NCI-H226 (cell line): ENCODE measurements at places on chromosomes 6 and 20.
A peak's percentile ranks its signal among the peaks of the same experiment; 100 is the strongest.

DNA sequence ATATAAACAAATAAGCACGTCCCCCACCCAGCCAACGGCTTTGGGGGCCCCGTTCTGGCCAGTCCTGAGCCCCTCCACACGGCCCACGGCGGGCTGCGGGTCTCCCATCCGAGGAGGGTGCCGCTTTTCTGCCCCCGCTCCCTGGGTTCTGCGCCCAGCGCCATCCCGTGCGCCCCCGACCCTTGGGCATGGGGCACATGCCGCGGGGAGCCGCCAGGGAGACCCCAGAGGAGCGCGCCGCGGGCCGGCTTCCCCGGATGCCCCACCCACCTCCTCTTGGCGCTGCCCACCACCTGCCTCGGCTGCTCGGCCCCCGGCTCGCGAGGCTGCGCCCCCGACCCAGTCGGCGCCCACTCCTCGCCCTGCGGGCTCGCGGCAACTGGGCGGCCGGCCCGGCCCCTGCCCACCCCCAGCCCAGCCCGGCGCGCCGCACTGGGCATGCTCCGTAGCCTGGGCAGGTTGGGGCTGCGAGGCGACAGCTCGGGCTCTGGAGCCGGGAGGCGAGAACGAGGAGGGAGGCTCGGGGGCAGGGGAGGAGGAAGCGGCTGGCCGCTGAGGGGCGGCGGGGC lies 570 bp upstream of the PLCB4 start:
- no peak for DNase-seq

DNA sequence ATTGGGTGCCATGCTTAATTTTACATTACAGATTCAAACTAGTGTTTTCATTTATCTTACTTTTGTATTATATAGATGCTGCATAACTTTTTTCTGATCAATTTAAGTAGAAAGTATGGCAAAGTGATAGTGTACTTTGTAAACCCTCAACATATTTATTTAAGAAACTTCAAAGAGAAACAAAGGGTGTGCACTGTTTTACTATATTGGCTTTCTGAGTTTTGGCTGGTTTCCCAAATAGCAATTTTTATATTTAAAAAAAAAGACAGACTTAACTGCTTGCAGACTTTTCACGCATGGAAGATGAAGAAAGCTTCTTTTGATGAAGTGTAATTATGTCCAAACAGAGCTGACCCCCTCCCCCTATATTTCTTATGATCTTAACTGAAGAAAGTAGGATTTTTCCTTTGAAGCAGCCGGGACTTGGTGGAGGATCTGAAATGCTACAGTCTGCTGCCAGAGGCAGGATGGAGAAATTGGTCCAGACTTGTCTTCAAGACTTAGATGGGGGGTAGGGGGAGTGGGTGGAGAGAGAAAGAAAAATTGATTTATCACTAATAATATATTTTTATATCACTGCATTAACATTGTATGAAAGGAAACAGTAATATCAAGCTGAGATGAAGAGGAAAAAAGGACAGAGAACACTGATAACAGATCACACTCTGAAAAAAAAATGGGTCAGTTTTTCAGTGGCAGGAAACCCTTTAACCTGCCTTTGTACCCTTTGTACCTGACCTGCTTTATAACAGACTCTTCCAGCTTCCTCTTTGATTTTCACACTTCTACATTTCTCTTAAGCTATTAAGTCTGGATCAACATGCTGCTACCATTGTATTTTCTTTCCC lies 56.0 kb upstream of the SUPT3H start:
- no peak for DNase-seq

DNA sequence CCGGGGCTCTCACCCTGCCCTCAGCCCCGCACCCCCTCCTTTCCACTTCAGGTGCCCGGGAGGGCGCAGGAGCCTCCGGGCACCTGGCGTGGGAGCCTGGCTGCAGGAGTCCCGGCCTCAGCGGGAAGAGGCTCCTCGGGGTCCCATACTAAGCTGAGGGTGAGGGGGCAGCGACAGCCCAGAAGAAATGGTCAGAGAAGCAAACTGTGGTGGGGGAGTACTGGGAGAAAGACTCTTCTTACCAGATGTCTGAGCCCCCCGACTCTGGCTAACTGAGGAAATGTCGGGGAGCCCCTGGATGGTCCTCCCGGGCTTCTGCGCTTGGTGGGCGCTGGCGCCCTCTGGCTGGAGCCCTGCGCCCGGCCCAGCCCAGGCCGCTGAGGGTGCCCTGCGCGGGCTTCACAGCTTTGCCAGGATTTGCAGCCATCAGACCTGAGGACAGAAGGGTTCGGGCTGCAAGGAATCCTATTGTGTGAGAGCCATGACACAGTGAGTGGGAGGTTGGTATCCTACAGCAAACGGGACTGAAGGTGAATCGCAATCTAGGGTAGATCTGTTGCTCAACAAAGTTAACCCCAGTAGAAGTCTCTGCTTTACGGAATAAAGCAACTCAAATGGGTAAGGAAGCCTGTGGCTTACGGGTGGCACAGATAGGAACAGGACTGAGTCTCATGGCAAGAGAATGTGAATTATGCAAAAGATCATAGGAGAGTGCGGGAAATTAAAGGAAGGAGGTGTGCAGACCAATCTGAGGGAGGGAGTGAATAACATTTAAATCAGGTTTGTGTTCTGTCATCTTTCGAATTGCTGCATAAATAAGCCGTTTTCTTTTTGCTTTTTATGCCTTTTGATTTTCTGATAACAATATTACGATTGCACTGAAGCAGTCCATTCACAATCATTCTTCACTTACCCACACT lies 639 bp upstream of the RCAN2 start:
- DNase-seq = peak; percentile 55

DNA sequence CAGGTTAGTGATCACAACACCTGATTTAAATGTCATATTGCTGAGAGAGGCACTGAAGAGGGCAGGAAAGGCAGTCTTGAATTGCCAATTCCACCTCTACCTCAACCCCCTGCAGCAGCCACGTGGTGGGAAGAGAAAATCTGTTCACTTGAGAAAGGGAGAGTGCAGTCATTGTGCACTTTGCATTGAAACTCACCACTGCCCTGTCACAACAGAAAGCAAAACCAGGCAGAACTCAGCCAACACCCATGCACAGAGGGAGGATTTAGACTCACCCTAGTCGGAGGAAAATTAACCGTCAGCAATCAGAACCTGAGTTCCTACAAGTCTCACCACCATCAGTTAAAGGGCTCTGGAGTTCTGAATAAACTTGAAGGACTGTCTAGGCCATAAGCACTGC lies 1040.2 kb downstream of the HACE1 start:
- DNase-seq = no peak

GRCh38 chr20:46946796-46947195 lies 52.2 kb downstream of the EYA2 start:
- DNase-seq = no peak

- DNase-seq = no peak
Observed at GRCh38 chr6:17225767-17226630, 55.2 kb upstream of the RBM24 start.

- DNase-seq = peak; percentile 59
Observed at GRCh38 chr6:53189554-53189953, 40.9 kb upstream of the GCM1 start.

DNA sequence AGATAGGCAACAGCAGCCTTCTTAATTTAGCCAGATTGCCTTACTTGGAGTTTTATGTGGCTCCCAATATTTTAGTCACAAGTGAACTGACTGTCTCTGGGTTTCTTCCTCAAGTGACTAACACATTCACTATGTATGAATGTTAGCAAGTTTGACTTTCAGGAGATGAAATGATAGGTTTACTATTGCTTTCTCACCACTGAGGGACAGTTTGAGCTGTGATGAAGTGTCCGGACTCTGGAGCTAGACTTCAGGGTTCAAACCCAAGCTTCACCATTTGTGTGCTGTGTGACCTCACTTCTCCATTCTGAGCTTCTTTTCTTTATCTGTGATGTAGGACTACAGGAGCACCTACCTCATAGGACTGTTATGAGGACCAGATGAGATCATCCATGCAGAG lies 8.2 kb downstream of the DHX35 start:
- peak; percentile 26 for DNase-seq

- no peak for DNase-seq
Observed at GRCh38 chr6:87675004-87675681, 26.9 kb downstream of the AKIRIN2 start.

DNA sequence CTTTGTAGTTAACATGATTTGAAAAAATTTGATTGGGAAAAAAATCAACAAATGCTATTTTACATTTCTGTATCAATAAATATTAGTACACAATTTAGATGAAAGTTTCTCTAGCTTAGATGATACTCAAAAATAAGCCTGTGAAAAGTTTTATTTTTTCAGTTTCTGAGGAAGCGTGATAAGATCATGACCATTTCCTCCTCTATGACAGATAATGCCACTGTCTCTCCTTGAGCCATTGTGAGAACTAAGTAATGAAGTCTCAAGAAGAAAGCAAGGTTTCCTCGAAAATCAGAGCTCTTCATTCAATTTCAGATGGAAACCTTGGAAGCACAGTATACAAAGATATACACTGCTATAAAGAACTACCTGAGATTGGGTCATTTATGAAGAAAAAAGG lies 395.0 kb downstream of the HDGFL1 start:
- no peak for DNase-seq

DNA sequence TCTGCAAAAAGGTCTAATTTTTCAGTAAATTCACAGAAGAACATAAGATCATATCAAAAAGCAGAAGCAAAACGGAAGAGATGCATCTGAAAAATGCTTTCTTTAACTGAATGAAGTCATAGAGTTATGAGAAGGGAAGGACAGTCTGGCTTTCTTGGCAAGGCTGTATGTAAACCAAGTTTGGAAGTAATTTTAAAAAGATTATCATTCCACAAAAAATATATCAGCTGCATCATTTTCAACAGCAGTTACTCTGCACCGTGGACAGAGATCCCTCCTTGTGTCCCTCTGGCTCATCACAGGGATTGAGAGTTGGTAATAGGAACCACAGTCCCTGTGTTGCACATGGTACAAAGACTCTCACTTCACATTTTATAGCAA lies 258.5 kb downstream of the HIVEP2 start:
- DNase-seq = no peak

GRCh38 chr6:79372757-79373156 lies 138.3 kb upstream of the HMGN3 start:
- no peak for DNase-seq

- no peak for DNase-seq
Observed at GRCh38 chr20:62275219-62275618, 27.6 kb upstream of the ADRM1 start.

GRCh38 chr6:78353040-78353439 lies 514.3 kb upstream of the IRAK1BP1 start:
- no peak for DNase-seq

DNA sequence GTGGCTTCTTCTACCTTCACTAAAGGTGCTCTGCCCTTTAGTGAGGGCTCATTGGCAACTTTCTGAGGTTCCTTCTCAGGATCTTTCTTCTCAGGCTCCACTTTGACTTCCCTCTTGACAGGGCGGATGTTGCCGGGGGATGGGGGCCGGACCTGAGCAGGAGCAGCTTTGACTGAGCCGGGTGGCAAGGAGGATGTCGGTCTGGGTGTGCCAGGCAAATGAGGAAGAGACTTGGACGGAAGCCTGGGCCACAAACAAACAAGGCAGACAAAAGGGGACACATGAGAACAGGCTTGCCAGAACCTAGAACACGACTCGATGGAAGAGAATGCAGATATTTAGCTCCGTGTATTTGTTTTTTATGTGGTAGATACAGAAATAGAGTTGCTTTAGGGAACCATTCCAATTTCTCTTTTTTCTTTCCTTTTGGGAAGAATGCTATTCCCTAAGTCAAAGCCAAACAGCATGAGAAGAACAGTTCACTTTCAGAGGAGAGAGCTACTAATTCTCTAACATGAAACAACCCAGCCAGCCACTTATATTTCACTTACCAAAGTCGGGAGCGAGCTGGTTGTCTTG lies 76.2 kb upstream of the BCLAF1 start:
- DNase-seq = no peak

GRCh38 chr6:45743028-45743615 lies 272.5 kb downstream of the CLIC5 start:
- DNase-seq = no peak

DNA sequence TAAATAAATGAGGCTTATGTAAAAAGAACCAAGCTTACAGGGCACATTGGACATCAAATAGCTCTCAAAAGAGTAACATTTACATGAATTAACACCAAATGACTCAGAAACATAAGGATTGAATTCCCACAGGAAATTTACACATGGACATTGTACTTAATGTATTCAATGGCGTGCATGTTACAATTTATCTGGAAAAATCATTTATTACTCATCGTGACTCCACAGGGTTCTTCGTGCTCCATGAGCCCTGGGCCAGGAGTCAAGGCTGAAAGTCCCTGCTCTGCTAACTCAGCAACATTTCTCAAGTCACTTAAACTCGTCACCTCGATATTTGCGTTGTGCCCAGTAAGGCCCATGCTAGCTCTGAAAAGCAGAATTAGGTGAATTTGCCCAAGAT lies 158.5 kb downstream of the PHACTR1 start:
- no peak for DNase-seq

GRCh38 chr6:122610690-122611455 lies 668 bp downstream of the PKIB start:
- DNase-seq = no peak

- peak; percentile 69 for DNase-seq
Observed at GRCh38 chr6:13334953-13335352, 6.6 kb upstream of the TBC1D7 start.

DNA sequence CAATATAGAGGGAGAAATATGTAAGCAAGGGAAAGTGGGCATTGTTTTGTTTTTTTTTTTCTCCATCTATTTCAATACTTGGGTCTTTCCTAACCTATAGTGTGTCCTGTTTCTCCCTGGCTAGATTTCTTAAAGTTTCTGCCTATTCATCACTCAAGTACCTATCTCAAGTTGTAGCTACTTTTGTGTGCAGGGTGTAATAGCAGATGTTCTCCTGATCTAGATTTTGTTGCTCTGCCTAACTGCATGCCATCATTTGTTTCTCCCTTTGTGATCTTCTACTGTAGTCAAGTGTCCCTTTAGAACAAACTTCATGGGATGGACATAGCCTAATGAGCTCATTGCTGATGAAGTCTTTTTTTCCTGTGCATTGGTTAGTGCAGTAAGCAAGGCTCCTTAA lies 45.8 kb downstream of the TOP1 start:
- DNase-seq = no peak

DNA sequence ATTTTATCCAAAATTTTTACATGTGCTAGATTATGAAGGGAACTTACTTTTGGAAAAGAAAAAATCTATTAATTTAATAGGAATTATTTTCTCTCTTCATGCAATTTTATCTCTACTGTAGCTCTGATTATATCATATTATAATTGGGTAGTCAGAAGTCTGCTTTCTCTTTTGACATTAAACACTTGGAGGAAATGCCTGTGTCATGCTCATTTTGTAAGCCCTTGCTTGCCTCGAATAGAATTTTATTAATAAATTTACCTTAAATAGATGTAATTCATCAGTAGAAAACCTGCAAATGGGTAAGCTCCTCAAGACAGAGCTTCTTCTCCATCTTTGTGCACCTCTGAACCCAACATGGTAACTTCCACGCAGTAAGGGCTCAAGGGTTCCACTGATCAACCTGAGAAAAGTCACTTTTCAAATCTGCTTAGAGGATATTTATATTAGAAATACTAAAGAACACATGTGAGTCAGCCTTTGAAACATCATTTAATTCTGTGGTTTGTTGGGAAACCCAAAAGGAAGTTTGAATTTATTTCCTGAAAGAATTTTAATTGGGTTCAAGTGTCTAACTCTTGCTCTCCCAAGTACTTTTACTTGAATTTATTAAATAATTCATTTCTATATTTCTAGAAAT lies 266.0 kb downstream of the ALDH8A1 start:
- DNase-seq = no peak
